ENCODE measurements at places on chromosomes 5 and 9.

GRCh38 chr9:34741628-34742027, 31.7 kb upstream of the CCL21 start:
- no peak for DNase-seq

DNA sequence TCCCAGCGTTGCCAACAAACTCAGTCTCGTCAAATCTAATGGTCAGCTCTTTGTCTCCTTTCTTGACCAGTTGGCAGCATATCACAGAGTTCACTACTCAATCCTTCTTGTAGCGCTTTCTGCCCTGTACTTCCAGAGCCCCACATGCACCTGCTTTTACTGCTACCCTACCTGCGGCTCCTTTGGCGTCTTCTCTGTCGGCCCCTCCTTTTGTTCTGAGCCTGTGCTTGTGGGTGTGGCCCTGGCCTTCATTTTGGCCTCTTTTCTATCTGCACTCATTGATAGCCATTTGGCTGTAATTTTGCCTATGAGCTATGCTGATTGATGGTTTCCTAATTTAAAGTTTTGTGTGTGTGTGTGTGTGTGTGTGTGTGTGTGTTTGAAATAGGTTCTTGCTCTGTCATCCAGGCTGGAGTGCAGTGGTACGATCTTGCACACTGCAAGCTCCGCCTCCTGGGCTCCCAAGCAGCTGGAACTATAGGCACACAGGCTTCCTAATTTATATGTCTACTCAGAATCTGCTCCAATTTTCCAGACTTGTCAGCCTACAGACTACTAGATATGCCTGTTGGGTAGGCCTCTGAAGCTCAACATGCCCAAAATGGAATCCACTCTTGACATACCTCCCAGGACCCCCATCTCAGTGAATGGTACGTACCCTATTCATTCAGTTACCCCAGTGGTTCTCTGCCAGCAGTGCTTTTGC, 32.3 kb downstream of the ARPC5L start:
- DNase-seq: no peak

DNA sequence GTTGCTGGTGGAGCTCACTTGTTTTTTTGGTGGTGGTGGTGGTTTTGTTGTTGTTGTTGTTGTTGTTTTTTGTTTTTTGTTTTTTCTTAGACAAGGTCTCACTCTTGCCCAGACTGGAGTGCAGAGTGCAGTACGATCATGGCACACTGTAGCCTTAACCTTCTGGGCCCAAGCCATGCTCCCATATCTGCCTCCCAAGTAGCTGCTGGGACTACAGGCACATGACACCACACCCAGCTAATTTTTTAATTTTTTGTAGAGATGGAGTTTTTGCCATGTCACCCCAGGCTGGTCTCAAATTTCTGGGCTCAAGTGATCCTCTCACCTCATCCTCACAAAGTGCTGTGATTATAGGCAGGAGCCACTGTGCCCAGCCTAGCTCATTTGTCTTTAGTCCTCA, 53.5 kb downstream of the NUP214 start:
- DNase-seq: no peak

GRCh38 chr9:128702949-128703615, 779 bp downstream of the PKN3 start:
- DNase-seq: no peak

GRCh38 chr9:120009856-120010255, 570.1 kb downstream of the CDK5RAP2 start:
- no peak for DNase-seq

- DNase-seq: no peak
These were observed 172.0 kb upstream of the MSX2 start for GRCh38 chr5:174552428-174552827.

GRCh38 chr5:168528521-168529373, at the start of gene FBLL1:
TSS of gene FBLL1 (plus strand) at chr5:168529305. CDS start at chr5:168529505, 200 bp downstream.
- DNase-seq: peak; percentile 58

GRCh38 chr5:14400085-14400484, 181.5 kb upstream of the OTULINL start:
- DNase-seq: no peak

GRCh38 chr5:121962347-121962670, 534 bp downstream of the SRFBP1 start:
- no peak for DNase-seq
